ENCODE measurements at places on chromosomes 7 and 10.

DNA sequence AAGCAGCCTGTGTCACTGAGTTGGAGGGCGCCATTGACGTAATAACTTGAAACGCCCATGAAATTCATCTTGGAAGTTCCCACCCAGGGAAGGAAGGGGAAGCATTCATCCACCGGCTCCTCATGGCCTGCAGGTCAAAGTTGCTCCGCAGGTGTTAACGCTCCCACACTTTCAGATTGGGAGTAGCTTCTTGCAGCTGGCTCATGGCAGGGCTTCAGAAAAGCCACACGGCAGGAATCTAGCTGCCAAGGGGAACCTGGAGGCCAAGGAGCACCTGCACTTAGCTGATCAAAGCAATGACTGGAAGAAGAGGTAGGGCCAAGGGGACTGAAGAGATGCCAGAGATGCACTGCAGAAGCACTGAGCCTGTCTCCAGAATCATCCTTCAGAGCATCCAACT, 203.2 kb downstream of the ARHGAP12 start:
- DNase-seq: no peak

- no peak for DNase-seq
These were observed 3.1 kb downstream of the ZRANB1 start for GRCh38 chr10:124944982-124945381.

GRCh38 chr7:106986450-106986977, 58.0 kb upstream of the PRKAR2B start:
- no peak for DNase-seq

DNA sequence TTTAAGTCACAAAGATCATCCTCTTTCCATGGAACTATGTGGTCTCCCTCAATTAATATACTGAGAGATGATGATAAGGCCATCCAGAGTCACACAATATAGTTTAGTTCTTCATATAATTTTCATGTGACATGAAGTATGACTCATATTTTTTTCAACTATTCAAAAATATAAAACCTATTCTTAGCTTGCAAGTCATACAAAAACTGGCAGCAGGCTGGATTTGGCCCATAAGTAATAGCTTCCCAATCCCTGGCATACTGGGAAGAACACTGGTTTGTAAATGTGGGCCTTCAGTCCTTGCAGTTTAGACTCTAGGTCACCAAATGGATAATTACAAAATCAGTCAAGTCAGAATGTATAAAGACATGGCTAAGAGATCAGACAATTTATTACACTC, 356.6 kb downstream of the PPP1R3A start:
- no peak for DNase-seq

GRCh38 chr10:113313048-113313602, 239.7 kb upstream of the HABP2 start:
- DNase-seq: no peak

DNA sequence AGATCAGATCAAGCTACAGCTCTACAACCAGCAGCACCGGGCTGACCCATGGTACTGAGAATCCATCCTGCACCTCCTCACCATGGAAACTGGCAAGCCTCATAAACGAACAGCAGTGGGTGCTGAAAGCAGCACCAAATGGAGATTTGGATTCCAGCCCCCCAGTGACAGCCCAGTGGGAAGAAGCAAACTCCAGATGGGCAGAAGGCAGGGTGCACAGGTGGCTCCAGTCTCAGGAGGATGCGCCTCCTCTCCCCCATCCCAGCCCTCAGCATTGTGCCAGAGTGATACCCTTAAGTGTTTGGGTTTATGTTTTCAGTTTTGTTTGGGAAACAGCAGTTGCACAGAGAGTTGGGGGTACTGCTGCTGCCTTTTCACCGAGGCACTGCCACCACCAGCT, 20.6 kb upstream of the SMO start:
- DNase-seq: no peak

GRCh38 chr7:1899951-1900762, 230.1 kb downstream of the ELFN1 start:
- no peak for DNase-seq

GRCh38 chr10:1090696-1091095, 34.5 kb downstream of the WDR37 start:
- DNase-seq: no peak

Data from effector CD8-positive, alpha-beta T cell (primary cell).